ENCODE measurements at places on chromosomes 6 and 20. TPM values are rescaled to one million over a fixed set of nuclear protein-coding genes. Genes with fewer than 3 reads are reported as not detected.
A peak's percentile ranks its signal among the peaks of the same experiment; 100 is the strongest.

GRCh38 chr20:59576216-59576953, 28.0 kb upstream of the PHACTR3 start:
- H3K4me1 ChIP-seq: peaks cover 14% of the 10 kb centered on the region
- no peaks in the 10 kb centered on the region for H3K27me3 ChIP-seq
- H3K27ac ChIP-seq: no peak overlapping the region
- H3K4me3 ChIP-seq: no peak overlapping the region
- no peaks in the 10 kb centered on the region for H3K36me3 ChIP-seq

DNA sequence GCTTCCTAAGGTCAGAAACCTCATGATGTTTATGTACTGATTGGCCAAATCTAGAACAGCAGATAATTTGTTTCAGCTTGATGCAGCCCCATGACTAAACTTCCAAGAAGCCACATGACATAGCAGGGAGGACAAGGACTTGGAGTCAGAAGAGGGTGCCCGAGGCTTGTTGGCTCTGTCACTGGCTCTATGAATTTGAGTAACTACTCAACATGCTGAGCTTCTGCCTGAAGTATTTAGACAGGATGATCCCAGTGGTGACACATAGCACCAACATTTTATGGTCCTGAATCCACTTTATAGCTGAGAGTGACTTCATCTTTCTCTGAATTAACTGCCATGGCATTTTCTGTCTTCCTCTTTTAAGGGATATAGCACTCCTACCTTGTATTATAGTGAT, 13.5 kb upstream of the TBX18 start:
- no peaks in the 10 kb centered on the region for H3K4me1 ChIP-seq
- peaks cover 15% of the 10 kb centered on the region for H3K27me3 ChIP-seq
- H3K27ac ChIP-seq: no peak overlapping the region
- DNase-seq: no peak

- H3K36me3 ChIP-seq: no peaks in the 10 kb centered on the region
- H3K27me3 ChIP-seq: no peaks in the 10 kb centered on the region
- H3K27ac ChIP-seq: no peak overlapping the region
- no peak overlapping the region for H3K4me3 ChIP-seq
- no peak for DNase-seq
Measured at GRCh38 chr6:124200661-124201060, 397.0 kb downstream of the NKAIN2 start.

DNA sequence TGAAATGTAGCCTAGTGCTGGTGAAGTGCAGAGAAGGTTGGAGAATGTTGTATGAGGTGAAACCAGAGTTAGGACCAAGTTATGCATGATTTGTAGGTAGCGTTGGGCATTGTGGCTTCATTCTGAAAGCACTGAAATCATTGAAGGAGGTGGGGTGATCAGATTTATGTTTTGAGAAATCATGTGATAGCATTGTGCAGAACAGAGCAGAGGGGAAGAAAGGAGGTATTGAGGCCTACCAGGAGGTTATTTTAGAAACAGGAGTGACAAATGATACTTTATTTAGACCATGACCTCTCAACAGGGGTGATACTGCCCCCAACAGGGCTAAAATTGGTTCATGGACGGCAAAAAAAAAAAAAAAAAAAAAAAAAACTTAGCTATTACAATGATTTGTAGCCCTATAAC, 15.6 kb upstream of the HMGN3 start:
- H3K4me3 ChIP-seq: no peak overlapping the region
- no peak overlapping the region for H3K27ac ChIP-seq
- H3K4me1 ChIP-seq: no peaks in the 10 kb centered on the region
- no peak for DNase-seq
- no peaks in the 10 kb centered on the region for H3K27me3 ChIP-seq
- H3K36me3 ChIP-seq: no peaks in the 10 kb centered on the region

- H3K36me3 ChIP-seq: no peaks in the 10 kb centered on the region
- peaks cover 21% of the 10 kb centered on the region for H3K4me1 ChIP-seq
- H3K4me3 ChIP-seq: peak overlapping the region; percentile 39
- DNase-seq: peak; percentile 37
- H3K27me3 ChIP-seq: no peaks in the 10 kb centered on the region
Measured at GRCh38 chr20:63978319-63979228, 868 bp downstream of the SAMD10 start.

The TRIM15 gene
- not detected for total RNA-seq

DNA sequence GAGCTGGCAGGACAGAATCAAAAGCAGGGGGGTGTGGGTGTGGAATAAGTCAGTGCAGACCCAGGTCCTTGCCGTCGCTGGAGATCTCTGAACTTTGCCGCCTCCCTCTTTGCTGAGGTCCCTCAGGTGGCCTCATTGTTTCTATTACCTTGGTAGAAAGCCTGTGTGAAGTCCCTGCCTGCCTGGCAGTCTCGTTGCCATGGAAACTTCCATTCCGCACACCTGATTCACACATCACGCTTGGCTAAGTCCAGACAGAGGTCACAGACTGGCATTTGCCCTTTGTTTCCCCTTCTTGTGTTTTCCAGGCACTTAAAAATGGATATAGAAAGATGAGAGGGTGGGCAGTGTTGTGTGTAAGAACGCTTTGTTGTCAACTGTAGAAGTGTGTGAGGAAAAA, 260.6 kb downstream of the PRL start:
- no peak overlapping the region for H3K4me3 ChIP-seq
- H3K36me3 ChIP-seq: no peaks in the 10 kb centered on the region
- no peaks in the 10 kb centered on the region for H3K4me1 ChIP-seq
- DNase-seq: no peak

- no peaks in the 10 kb centered on the region for H3K4me1 ChIP-seq
- no peak for DNase-seq
- no peak overlapping the region for H3K27ac ChIP-seq
- H3K4me3 ChIP-seq: no peak overlapping the region
- H3K36me3 ChIP-seq: no peaks in the 10 kb centered on the region
- no peaks in the 10 kb centered on the region for H3K27me3 ChIP-seq
Measured at GRCh38 chr6:89853068-89853467, 23.4 kb downstream of the CASP8AP2 start.

DNA sequence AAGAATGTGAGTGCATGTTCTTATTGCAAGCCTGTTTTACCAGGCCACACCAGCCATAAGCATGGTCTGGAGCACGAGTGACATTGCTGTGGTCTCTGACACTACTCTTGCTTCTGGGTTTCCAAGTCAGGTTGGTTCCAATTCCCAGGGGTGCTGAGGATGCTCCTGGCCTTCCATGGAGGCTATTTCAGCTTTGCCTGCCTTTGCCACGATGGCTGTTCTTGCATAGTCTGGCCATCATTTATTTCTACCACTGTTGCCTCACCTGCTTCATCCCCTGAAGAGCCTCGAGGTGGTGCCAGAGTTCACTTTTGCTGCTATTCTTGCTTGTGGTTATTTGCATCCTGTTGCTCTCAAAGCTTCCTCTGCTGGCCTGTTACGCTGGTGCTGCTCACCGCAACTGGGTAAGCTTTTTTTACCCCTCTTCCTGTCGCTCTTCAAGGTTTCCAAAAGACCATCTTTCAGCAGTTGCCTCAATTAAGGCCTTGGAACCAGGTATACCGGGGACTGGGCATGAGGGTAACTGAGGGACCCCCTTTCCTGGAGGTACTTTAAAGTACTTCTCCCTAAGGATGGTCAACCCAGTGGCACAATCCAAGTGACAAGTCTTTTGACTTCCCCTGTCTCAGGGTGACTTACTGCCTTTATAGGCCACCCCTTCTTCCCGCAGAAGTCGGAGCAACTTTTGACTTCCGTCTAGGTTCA, 64.5 kb downstream of the AKAP7 start:
- H3K4me3 ChIP-seq: no peak overlapping the region
- no peaks in the 10 kb centered on the region for H3K4me1 ChIP-seq
- no peaks in the 10 kb centered on the region for H3K27me3 ChIP-seq
- H3K27ac ChIP-seq: no peak overlapping the region

- no peaks in the 10 kb centered on the region for H3K4me1 ChIP-seq
- no peaks in the 10 kb centered on the region for H3K36me3 ChIP-seq
- H3K27me3 ChIP-seq: no peaks in the 10 kb centered on the region
- H3K27ac ChIP-seq: no peak overlapping the region
Measured at GRCh38 chr6:60679175-60679574, 1606.8 kb downstream of the KHDRBS2 start.

DNA sequence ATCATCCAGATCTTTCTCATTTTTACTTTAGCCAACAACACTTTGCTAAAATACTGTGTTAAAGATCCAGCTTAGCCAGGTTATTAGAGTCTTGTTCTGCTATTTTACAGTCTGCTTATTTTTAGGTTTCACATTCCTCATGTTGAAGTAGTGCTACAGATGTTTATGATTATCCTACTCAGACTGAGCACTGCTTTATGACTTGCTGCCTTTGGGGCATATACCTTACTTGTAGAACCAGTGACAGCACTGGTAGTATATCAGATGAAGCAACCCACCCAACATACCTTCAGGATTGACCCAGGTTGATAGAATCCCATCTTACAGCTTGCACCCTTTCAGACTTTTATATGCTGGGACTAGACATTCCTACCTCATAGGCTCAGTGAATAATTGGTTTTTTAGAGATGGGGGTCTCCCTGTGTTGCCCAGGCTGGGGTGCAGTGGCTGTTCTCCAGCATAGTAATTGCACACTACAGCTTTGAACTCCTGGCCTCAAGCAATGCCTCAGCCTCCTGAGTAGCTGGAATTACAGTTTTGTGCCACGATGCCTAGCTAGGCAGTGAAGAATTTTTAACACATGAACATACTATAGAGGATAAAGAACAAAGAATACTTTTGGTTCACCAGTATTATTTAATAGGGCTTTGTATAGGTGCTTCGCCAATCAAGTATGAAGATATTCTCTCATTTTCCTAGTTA, 63.8 kb upstream of the DYNLRB1 start:
- no peak for DNase-seq
- no peak overlapping the region for H3K4me3 ChIP-seq
- H3K36me3 ChIP-seq: no peaks in the 10 kb centered on the region

DNA sequence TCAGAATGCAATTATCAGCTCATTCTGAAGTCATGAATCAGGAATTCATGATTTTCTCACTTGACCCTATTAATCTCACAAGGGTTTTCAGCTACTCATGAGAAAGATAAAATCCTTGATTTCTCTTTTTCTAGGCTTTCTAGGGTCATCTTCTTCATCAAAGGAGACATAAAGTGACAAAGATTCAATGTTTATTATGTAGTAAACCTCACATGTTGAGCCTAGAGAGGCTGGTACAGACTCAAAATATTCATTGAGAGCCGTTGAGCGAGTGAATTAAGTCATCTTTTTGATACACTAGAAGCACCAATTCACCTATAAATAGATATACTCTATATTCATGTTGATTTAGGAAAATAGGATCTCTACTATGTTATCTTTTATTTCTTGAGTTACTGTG, 104.8 kb upstream of the TRAF3IP2 start:
- no peaks in the 10 kb centered on the region for H3K27me3 ChIP-seq
- no peak for DNase-seq
- no peaks in the 10 kb centered on the region for H3K4me1 ChIP-seq
- H3K27ac ChIP-seq: peak overlapping the region; percentile 76

DNA sequence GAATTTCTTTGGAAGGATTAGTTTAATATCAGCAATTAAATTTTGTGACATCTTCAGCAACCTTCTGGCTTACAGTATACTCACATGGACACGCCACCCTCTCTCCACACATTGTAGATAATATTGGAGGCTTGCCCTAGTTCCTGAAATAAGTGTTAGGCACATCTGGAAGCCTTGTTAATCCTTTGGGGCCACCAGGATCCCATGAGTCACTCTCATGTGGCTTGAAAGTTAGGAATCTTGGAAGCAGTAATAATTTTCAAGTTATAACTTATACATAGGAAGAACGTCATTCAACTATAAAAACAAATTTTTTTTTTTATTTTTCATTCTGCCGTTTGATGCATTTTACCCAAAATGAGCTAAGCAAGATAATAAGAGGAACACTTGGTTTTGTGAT, 20.5 kb downstream of the LAMA4 start:
- no peak overlapping the region for H3K4me3 ChIP-seq
- no peaks in the 10 kb centered on the region for H3K4me1 ChIP-seq
- no peak for DNase-seq
- no peaks in the 10 kb centered on the region for H3K27me3 ChIP-seq
- peak overlapping the region; percentile 86 for H3K27ac ChIP-seq

GRCh38 chr6:4920914-4921410, 82.9 kb downstream of the RPP40 start:
- H3K27me3 ChIP-seq: no peaks in the 10 kb centered on the region
- DNase-seq: no peak
- no peak overlapping the region for H3K27ac ChIP-seq
- H3K36me3 ChIP-seq: no peaks in the 10 kb centered on the region

GRCh38 chr6:63573076-63573898, 1.0 kb downstream of the LOC128125822 start:
- H3K27me3 ChIP-seq: no peaks in the 10 kb centered on the region
- peak overlapping the region; percentile 76 for H3K4me3 ChIP-seq
- no peaks in the 10 kb centered on the region for H3K36me3 ChIP-seq
- no peaks in the 10 kb centered on the region for H3K4me1 ChIP-seq

The CHRNA4 gene
- total RNA-seq: 0.21 TPM

DNA sequence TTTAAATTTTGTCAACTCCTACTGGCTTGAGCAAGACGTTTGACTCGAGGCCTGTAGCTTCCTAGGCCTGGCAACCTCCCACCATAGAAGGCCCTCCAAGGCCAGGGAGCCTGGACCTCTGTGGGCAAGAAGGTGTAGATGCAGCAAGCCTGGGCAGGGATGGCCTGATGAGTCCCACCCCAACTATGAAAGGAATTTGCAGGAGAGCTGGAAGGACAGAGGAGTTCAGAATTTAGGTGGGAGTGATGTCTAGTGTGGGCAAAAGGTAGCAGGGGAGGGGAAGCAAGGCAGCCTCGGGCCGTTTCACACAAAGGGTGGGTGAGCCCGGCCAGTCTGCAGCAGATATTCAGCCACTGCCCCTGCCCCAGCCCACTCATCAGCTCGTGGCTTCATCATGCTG, 245.2 kb downstream of the CDH26 start:
- H3K27ac ChIP-seq: no peak overlapping the region
- H3K4me3 ChIP-seq: no peak overlapping the region
- no peaks in the 10 kb centered on the region for H3K27me3 ChIP-seq
- H3K4me1 ChIP-seq: no peaks in the 10 kb centered on the region
- no peak for DNase-seq

The THEMIS gene
- total RNA-seq: 1.6 TPM

The FHL5 gene
- 4.5 TPM for total RNA-seq

The HRH3 gene
- not detected for total RNA-seq

DNA sequence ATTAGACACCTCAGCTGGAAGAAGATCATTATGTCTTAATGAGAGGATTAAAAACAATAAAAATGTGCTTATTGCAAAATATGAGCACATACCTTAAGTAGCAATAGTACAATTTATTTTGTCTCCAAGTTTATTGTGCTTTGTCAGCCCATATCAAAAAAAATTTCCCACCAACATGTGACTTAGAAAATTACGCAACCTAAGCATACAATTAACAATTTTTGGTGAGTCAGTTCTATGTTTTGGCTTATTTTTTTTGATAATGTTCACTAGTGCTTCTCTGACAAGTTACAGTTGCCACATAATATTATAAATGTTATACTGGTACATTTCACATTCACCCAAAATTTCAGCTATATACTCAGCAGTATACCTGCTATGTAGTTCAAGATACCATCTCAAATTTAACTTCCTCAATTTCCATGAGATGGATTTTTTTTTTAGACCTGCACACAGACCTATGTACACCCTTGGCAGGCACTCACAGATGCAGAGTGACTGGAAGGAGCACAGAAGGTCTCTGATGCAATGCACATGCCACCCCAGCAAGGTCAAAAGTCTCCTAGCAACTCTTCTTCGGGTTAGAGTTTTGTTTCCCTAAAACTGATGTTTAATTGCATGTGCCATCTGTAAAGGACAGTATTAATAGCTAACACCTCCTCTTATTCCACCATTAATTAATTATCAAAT, 112.4 kb downstream of the PRKN start:
- no peaks in the 10 kb centered on the region for H3K36me3 ChIP-seq
- no peak overlapping the region for H3K27ac ChIP-seq
- H3K4me1 ChIP-seq: no peaks in the 10 kb centered on the region
- DNase-seq: no peak
- no peak overlapping the region for H3K4me3 ChIP-seq
